ENCODE measurements at places on chromosomes 16 and 17. TPM values are rescaled to one million over a fixed set of nuclear protein-coding genes. Genes with fewer than 3 reads are reported as not detected.

Gene RCVRN
- total RNA-seq, result not detected

Gene TEX19
- 0.14 TPM for total RNA-seq

Gene ASGR1
- total RNA-seq, result 0.91 TPM

Gene TBKBP1
- 1.2 TPM for total RNA-seq

Gene WNT9B
- total RNA-seq, result not detected

Gene KLHL10
- 0.07 TPM for total RNA-seq

Gene IRX6
- not detected for total RNA-seq

Gene TEDC2
- 26.6 TPM for total RNA-seq

Gene PPP1R1B
- total RNA-seq, result not detected

Gene MYH3
- 5.0 TPM for total RNA-seq

Gene CRYM
- not detected for total RNA-seq

Gene CXCL16
- total RNA-seq, result 0.80 TPM

Gene VMO1
- 0.27 TPM for total RNA-seq
